ENCODE measurements at places on chromosomes 6 and 20.
A peak's percentile ranks its signal among the peaks of the same experiment; 100 is the strongest.

- no peak for DNase-seq
Measured at GRCh38 chr20:1937316-1937976, 42.2 kb downstream of the SIRPA start.

DNA sequence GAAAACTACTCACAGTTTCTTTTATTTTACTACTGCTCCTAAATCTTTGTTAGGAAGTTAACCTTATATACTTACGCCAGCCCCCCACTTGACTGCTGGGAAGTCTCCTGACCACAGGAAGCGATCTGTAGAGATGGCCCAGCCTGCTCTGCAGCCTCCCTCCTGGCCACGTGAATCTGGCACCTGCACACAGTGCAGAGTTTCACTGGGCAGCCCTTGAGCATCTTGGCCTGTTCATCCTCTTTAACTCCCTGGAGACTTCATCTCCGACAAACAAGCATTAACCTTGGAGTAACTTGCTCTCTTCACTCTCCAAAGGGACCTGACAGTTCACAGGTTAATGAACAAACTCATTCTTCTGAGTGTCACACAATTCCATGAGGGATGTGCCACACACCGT lies 294.1 kb downstream of the BTBD9 start:
- no peak for DNase-seq

GRCh38 chr6:142845624-142846458 lies 99.1 kb downstream of the HIVEP2 start:
- peak; percentile 64 for DNase-seq

DNA sequence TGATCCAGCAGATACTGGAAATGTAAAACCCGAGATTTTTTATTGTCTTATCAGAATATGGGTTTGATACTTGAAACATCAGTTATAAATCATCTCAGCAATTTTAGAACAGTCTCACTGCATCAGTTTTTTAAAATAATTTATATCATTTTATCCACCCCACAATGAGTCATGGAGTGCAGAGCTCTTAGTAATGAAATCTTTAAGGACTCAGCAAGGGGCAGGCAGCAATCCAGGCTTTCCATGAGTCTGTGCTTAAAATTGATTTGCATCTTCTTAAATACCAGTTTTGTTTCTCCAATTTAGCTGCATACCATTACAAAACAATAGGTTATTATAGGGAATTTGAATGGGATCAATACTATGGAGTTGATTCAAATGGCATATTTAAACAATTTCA lies 832.3 kb downstream of the C6orf118 start:
- no peak for DNase-seq

- DNase-seq, result no peak
Measured at GRCh38 chr20:50887576-50887975, 43.7 kb downstream of the ADNP start.

- DNase-seq, result no peak
Measured at GRCh38 chr6:45057711-45058110, 270.4 kb upstream of the RUNX2 start.

- no peak for DNase-seq
Measured at GRCh38 chr6:50925548-50925947, 106.9 kb downstream of the TFAP2B start.

- no peak for DNase-seq
Measured at GRCh38 chr6:89406141-89406540, 5.9 kb downstream of the RRAGD start.

- DNase-seq, result no peak
Measured at GRCh38 chr6:87722540-87723169, 20.6 kb upstream of the AKIRIN2 start.

DNA sequence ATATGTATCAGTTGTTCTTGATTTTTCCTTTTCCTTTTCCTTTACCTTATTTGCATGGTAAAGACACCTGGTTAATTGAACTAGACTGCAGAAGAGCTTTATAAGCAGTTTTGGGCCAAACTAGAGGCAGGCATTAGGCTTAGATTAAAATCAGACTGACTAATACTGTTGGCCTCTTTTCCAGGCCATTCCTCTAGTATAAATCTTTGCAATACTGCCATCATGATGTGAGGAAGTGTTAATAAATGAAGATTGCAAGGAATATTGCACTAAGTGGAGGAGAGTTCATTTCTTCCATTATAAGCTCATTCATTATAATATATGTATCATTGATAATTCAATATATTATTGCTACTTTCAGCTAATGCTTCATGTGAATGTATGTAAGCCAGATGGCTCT lies 163.8 kb downstream of the MMUT start:
- DNase-seq, result no peak

GRCh38 chr6:137799950-137800568 lies 67.0 kb upstream of the TNFAIP3 start:
- peak; percentile 14 for DNase-seq

GRCh38 chr20:54938707-54939106 lies 463.3 kb downstream of the DOK5 start:
- DNase-seq, result no peak

DNA sequence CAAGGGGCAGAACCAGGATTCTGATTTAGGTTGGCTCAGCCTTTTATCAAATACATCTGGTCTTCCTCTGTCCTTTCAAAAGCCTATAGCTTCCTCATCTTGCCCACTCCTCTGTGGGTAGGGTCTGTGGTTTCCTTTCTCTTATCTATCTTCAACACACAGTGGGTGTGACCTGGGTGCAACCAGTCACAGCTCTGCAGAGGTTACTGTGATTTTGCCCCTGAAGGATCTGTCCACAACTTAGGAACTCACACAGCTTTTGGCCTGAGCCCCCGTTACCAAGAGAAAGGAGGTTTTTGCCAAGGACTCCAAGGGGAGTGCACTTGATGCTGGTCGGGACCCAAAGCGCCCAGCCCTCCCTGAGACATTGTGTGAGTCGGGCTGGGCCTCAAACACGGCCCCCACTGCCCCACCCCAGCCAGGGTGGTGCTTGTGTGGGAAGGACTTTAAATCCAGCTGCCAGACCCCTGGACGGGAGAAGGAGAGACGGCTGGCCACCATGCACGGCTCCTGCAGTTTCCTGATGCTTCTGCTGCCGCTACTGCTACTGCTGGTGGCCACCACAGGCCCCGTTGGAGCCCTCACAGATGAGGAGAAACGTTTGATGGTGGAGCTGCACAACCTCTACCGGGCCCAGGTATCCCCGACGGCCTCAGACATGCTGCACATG lies at the start of gene PI16:
TSS of gene PI16 (plus strand) at position 477 of the 670 bp plus-strand sequence. CDS start at position 500, 23 bp downstream.
- no peak for DNase-seq

GRCh38 chr20:21184819-21185218 lies 58.9 kb downstream of the KIZ start:
- DNase-seq, result no peak

DNA sequence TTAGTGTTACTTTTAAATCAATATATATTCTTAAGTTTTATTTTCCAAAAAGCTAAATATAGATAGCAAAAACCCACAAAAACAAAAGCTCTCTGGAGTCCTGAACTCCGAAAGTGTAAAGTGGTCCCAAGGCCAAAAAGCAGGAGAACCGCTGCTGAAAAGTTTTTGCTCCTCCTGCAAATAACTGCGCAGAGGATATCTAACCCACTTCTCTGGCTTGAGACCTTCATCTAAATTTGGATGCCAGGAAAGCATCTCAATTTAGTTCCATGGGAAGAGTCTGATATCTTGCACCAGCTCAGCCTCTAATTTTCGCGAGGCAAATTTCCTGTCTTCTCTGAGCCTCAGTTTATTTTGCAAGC lies 523 bp downstream of the MRPS10 start:
- no peak for DNase-seq

GRCh38 chr6:69305456-69305855 lies 491.4 kb downstream of the LMBRD1 start:
- no peak for DNase-seq

- DNase-seq, result no peak
Measured at GRCh38 chr6:108737594-108738546, 110.4 kb upstream of the ARMC2 start.

GRCh38 chr6:95175927-95176675 lies 401.2 kb upstream of the MANEA start:
- no peak for DNase-seq

DNA sequence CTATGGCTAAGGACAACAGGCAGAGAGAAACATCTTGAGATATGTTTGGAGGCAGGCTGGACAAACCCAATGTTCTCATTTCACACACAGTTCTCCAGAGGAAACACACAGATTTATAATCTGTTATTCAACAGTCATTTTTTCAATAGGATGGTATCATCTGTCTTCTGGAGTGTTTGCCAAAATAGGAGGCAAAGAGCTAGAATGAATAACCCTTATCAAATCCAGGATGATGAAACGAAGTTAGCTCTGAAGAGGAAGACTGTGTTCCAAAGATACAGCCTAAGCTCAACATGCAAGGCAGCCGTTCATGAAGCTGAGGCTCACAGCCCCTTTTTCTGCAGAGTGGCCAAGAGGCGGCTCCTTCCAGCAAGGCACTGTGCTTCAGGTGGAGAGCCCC lies 70.8 kb downstream of the PPP1R3G start:
- no peak for DNase-seq

DNA sequence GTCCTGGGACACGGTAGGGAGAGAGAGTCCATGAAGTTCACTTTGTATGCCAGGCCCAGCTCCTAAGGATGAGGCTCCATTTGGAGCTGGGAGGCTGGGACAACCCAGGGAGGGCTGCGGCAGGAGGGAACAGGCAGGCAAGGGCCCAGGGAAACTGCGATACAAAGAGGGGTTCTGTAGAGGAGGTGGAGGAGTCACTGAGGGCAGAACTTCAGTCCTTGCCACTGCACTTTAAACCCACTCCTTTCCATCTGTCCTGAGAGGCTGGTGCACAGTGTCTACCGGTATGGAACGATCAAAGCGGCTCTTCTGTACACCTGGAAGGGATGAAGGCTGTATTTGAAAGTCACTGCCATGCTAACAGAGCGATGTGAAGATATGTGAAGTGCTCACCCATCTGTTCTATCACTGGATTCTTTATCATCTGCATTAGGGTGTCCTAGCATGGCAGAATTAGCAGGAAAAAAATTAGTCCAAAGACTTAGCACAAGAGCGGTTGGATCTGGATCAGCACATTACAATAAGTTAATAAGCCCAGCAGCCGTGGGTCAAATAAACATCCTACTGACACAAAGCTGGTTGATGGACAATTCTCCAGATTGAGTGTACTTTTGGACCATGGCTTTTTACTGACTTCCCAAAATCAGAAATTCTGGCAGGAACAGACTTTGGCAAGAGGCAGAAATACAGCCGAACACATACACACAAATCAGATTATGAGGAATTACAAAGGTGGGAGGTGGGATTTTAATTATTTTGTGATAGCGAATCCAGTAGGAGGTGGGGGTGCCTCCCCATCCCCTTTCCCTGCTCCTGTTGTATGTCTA lies 20.9 kb upstream of the ZFAND3 start:
- DNase-seq, result no peak

DNA sequence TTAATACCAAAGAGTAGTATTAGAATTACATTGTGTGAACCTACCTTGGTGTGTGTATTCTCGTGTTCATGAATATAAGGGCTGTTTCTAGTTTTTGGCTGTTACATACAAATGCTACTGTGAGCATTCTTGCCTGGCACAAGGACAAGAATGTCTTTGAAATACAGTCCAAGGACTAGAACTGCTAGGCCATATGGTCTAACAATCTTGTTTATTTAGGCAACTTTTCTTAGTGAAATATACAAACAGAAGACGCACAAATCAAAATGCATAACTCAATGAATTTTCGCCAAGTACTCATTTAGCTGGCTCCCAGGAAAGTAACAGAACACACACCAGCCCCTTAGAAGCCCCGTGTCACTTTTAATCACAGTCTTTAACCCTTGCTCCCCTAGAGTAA lies 28.5 kb downstream of the KDM1B start:
- no peak for DNase-seq

GRCh38 chr6:121857551-121857950 lies 422.1 kb downstream of the GJA1 start:
- DNase-seq, result no peak

DNA sequence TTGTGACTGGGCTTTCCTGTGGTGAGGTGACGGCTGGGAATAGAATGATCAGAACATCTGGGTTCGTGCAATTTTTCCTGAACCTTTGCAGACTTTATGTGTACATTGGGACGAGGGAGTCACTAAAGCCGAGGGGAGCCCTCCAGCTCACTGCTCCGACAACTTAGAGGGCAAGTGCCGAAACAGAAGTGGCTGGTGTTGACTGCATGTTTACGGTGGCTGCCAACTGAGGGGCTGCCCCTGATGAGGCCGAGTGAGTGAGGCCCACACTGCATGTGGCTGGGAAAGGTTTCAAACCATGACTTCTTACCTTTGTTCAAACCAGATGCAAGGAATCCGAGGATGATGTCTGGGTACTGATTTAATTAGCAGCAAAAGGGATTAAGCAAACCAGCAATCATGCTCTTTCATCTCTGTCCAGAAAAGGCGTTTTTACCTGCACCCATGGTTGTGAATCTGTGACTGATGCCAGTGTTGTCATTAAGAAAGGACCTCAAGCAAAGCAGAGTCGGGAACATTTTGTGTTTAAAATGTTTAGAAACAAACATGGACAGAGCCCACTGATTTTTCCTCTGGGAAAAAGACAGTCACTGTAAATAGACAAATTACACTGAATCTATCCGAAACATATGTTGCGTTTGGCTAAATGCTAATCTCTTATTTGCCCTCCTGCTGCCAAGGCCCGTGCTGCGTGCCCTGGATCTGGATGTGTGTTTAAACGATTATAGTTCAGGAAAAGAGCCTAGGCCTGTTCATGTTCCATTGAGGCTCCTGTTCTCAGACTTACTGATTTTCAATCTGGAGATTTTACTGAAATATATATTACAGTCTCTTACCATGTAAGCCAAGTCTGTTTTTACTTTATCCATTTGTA lies 105.1 kb downstream of the UST start:
- DNase-seq, result no peak

GRCh38 chr6:34305982-34306708 lies 57.3 kb upstream of the SMIM29 start:
- DNase-seq, result no peak

DNA sequence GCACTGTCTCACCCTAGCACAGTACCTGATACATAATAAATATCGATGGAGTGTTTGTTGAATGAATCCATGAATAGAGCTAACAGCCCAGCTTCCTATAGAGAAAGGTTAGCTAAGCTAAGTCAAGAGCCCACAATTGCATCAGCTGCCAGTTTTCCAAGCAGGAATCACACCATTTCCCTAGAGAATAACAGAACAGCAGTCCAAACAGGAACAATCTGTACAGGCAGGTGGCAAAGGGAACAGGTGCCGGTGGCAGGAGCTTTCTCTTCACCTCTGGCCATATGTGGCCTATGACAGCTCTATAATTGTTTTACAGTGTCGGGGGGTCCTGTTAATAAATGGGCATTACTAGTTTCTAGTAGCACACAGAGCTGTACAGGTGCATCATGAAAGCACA lies 38.8 kb downstream of the ISM1 start:
- DNase-seq, result no peak

DNA sequence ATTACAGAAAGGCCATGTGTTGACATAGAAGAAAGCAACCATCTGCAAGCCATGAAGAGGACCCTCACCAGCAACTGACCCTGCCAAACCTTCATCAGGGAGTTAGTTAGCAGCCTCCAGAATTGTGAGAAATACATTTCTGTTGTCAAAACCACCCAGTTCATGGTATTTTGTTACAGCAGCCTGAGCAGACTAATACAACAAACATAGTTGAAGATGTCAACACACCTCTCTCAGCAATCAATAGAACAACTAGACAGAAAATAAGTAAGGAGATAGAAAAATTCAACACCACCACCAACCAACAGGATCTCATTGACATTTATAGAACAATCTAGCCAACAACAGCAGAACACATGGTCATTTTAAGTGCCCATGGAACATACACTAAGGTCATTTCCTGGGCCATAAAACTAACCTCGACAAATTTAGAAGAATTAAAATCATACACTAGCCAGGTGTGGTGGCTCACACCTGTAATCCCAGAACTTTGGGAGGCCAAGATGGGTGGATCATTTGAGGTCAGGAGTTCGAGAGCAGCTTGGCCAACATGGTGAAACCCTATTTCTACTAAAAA lies 32.7 kb downstream of the TCP11 start:
- DNase-seq, result no peak

Measured in anterior cingulate cortex (tissue), 58 donors.